CD14-positive monocyte (primary cell): ENCODE measurements at places on chromosomes 6 and 20.

DNA sequence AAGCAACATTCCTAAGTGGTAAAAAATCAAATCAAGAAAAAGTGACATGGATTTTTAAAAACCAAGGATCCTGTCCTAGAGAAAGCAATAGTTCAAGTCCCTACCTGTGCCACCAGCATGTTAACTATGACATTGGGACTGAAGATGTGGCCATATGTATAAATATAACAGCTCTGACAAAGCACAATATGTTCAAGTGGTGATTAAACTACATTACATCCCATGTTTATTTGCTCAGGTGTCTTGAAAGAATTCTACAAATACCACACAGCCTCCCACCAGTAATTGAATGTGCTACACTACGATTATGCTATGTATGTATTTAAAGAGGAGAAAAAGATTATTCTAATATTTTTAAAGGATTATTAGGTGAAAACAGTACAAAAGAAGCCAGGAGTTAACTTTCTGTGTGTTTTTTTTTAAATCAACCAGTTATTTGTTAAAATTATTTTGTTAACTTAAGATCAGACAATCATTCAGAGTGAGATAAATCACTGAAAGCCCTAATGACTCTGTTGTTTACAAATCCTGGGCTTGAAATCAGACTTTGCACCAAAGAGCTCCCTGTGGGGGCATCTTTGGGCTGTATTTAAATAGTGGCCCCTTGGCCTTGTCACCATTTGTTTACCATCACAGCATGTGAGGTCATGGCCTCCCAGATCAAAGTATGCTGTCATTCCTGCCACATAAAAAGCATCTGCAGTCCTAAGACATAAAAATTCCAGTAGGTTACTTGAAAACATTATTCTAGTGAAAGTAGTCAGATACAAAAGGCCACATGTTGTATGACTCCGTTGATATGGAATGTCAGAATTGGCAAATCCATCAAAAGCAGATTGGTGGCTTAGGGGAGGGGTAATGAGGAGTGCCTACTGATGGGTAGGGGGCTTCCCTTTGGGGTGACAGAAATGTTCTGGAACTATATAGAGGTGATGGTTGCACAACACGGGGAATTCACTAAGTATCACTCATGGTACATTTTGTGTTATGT is 17.1 kb downstream of the TTLL2 start:
- DNase-seq = no peak

GRCh38 chr6:14271789-14272736 is 154.5 kb downstream of the CD83 start:
- DNase-seq = peak; percentile 15

GRCh38 chr6:14559746-14560536 is 442.4 kb downstream of the CD83 start:
- no peak for DNase-seq

GRCh38 chr20:37741055-37741454 is 47.2 kb downstream of the CTNNBL1 start:
- DNase-seq = no peak

- no peak for DNase-seq
These were observed 52.1 kb downstream of the BCKDHB start for GRCh38 chr6:80158478-80158989.

DNA sequence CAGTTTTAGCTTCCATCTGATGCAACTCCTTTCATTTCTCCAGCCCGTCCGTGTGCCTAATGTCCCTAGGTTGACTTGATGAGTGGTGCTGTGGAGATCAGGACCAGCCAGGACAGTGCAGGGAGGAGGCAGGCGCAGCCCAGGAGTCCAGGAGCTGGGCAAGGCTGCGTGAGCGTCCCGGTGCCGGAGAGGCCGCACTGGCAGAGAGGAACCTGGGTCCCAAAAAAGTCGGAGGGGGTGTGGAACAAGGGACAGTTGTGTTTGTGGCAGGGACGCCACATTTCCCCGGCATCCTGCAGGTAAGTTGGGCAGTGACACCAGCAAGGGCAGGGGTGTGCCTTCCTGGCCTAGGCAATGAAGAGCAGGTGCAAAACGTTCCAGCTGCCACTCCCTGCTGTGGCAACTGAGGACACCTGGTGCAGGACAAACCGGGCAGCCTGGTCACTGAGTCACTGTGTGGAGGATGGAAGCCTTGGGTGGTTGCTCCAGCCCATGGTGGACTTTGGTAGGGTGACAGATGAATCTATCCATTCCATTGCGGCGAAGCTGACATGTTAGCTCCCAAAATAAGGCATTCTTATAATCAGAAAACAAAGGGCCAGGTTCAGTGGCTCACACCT is 53.2 kb downstream of the RAMACL start:
- no peak for DNase-seq

- DNase-seq = no peak
These were observed 320.3 kb downstream of the RFPL4B start for GRCh38 chr6:112667427-112667826.

GRCh38 chr6:4603856-4604369 is 172.3 kb upstream of the CDYL start:
- DNase-seq = no peak

- DNase-seq = no peak
These were observed 90.2 kb downstream of the PREX1 start for GRCh38 chr20:48737434-48738093.
